ENCODE measurements at places on chromosomes 2 and 18.

DNA sequence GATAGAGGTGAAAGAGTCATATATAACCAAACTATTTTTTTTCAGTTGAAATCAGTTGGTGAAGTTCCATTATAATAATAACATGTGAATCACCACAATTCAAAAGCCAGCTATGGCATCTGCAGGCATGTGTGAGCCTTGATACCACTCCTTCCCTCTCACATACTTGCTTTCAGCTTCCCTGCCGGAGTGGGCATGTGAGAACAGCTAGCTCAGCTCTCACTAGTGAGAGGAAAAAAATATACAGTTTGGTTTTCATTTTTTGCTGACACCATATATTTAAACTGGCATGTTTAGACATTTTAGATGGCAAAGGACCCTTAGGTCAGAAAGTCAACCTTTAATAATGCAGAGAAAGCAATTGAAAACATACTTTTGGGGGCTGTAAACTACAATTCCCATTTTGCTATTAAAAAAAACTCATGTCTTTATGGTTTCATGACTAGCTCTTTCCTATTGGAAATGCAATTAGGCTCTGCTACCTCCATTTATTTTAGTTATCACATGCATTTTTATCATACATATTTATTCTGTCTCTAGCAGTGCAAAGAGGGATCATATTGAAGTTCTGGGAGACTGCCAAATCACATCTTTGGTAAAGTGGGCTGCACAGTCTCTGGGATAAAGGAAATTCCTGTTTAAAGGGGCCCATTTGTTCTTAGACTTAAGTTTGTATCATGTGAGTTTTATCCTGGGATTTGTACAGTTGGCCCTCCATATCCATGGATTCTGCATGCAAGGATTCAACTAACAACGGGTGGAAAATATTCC, 33.2 kb upstream of the SLC40A1 start:
- no peak for DNase-seq

DNA sequence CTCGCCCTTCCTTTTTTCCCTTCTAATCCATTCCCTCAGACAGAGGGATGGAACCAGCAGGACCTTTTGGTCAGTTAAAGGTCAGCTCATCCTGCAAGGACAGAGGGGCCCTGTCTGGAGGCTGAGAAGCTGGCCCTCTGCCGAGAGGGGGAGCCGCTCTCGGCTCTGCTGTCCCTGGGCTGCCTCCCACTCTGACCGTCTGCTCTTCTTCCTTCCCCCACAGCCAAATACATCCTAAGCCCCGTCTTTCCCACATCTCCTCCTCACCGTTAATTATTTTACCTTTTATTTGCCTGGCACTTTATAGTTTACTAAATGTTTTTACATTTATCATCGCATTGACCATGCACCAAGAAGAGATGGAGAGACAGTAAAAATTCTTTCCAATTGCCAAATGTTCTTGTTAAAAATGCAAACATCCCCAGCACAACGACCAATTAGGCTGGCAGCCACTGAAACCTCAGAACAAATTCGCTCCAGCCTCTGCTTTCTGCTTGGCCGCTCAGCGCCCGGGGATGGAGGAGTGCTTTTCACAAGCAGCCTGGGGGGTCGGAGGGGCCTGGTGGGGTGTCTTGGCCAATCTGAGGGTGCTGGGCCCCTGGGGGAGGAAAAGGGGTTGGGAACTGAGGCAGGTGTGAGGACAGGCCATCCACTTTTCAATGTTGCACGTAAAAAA, 123.7 kb downstream of the TNS1 start:
- no peak for DNase-seq

DNA sequence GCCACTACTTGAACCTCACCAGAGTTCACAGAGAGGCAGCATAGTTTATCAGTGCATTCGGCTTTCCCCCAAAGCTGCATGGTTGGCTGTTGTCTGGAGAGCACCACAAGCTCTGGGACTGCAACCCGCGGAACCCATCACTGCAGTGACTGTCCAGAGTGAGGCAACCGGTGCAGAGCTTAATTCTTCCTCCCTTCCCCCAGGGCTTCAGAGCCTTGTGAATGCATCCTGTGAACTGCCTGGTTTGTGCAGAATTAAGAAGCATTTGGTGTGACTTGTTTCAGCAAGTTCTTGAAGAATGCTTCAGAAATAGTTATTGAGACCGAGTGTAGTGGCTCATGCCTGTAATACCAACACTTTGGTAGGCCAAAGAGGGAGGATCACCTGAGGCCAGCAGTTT, 99.2 kb upstream of the FOSL2 start:
- no peak for DNase-seq

GRCh38 chr2:148201075-148202004, 180.4 kb downstream of the MBD5 start:
- DNase-seq: peak; percentile 37

DNA sequence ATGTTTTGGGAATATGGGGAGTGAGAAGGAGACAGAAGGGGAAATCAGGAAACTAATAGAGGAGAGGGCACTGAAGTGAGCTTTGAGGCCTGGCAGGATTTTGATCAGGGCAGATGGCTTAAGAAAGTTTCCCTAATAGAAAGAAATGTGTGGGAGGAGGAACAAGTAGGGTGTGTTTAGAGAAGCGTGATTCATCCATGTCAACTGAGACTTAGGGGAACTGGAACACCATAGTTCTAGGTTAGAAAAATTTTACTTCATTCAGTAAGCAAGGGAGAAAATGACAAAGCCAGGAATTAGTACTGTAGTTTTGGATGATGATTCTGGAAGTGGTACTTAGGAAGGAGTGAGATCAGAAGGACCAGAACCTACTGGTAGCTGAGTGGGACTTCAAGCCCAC, 296.0 kb downstream of the PLCL1 start:
- no peak for DNase-seq

DNA sequence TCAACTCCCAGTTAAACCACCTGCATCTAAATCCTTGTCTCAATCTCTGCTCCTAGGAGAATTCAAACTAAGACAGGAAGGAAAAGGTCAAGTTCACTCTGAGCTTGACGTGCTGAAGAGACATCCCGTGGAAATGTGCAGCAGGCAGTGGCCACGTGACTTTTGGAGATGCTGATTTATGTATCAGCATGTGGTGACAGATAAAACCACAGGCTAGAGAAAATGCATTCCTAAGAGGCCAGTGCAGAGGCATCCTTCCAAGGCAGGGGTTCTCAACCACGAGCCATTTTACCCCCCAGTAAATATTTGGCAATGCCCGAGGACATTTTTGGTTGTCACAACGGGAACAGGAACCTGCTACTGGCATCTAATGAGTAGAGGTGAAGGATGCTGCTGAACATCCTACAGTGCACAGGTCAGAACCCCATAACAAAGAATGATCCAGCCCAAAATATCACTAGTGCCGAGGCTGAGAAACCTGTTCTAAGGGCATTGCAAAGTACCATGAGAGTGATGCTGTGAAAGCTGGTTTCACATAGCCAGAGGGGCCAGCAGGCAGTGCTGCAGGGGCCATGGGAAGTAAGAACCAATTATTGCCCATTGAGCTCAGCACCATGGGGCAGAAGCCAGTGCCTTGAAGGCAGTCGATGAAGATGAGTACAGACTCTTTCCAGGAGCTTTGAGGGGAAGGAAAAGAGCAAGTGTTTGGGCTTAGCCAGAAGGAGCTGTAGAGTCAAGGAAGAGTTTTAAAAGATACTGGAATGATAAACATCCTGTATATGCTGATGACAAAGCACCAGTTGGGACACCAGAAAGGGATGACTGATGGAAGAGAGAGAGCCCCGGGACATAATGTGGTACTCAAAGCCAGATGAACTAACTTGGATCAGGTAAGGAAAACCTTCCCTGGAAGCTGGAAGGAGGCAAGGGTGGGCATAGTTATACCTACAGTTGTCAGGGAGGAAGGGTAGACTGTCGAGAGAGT, 174.6 kb downstream of the HAUS1 start:
- no peak for DNase-seq

- DNase-seq: no peak
These were observed 159.7 kb upstream of the FBXO11 start for GRCh38 chr2:48066000-48066399.

DNA sequence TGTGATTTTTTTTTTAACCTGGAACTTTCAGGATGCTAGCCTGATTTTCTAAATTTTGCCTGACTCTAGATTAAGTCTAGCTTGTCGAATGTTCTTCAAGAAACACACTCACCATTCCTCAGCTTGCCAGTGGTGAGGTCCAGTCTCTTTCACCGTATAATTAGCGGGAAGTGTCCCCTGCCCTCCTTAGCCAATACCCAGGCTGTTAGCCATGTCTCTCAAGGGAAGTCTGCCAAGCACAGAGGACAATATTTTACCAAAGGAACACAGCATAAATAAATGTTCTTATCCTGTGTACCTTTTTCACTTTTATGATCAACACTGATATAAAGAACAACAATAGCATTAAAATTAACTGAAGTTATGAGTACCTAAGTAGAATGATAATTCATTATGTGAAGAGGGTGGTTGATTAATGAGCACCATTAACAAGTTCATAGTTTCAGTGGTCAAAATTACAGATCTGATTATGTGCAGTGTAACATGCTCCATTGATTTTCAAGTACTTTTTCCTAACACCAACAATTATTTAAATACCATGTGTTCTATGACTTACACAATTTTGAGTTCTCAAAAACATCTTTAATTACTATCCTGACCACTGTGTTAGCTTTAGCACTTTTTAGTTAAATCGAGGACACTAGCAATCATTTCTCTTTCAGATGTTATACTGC, 445.8 kb upstream of the RAB12 start:
- no peak for DNase-seq

- DNase-seq: no peak
These were observed 679.6 kb upstream of the CHAC2 start for GRCh38 chr2:53087874-53088461.

GRCh38 chr2:209565896-209566582, 142.2 kb downstream of the MAP2 start:
- no peak for DNase-seq

DNA sequence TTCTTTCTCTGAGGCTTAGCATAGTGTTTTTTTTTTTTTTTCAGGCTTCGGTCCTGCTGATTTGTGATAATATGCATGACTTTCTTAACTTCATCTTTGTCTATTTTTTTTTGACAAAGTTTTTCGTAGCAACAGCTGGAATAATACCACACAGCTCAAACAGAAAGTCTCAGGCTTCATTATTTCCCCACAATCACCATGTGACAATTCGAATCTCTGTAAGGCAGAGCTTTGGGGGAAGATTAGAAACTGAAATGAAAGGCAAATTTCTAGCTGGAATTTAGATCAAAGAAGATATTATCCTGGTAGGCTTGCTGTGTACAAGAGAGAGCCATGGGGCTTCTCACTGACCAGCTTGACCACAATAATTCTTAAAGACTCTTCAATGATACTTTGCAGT, 12.2 kb upstream of the CD28 start:
- DNase-seq: no peak

DNA sequence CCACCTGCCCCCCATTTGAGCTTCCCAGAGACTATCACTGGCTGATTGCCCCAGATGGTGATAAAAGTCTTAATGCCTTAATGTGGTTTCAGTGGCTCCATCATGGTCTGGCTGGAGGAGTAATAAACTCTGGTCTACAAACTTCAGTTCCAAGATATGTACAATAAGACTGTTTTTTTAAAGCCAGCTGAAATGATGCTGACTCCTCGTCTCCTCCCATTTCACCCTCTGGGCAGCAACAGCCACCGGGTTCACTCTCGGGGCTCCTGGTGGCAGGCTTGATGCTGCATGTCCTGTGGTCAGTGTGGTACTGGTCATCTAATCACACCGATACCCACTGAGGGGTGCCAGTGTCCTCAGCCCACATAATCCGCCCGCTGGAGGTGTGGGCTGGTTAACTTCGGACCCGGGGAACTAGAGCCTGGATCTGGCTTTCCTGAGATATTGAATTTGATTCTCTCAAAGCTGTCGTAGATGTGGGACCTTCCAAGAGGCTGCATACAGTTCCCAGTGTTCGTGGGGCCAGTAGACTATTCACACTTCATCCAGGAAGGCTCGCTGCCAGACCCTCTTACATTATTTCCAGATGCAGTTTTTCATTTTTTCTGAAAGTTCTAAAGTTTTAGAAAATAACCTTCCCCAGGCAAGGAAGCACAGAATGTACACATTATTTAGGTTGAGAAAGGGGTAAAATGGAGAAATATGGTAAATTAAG, 95.3 kb downstream of the GALR1 start:
- no peak for DNase-seq

GRCh38 chr2:190840569-190841172, 40.0 kb upstream of the GLS start:
- no peak for DNase-seq

GRCh38 chr2:196887431-196887830, 39.1 kb downstream of the PGAP1 start:
- no peak for DNase-seq

DNA sequence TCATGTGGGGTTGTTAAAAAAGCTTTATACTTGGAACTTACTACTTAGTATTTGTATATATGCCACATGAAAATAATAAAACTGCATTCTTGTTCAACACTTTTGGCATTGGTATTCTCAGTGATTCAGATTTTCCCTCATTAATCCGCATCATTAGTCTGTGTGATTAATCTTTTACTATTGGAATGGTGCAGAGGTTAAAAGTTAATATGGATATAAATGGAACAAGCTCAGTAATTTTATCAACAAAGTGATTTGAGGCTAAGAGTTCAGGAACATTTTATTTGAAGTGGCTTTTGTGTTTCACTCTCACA, 45.4 kb upstream of the REG3G start:
- no peak for DNase-seq

GRCh38 chr2:127698553-127699355, 2.5 kb upstream of the SFT2D3 start:
- DNase-seq: no peak

DNA sequence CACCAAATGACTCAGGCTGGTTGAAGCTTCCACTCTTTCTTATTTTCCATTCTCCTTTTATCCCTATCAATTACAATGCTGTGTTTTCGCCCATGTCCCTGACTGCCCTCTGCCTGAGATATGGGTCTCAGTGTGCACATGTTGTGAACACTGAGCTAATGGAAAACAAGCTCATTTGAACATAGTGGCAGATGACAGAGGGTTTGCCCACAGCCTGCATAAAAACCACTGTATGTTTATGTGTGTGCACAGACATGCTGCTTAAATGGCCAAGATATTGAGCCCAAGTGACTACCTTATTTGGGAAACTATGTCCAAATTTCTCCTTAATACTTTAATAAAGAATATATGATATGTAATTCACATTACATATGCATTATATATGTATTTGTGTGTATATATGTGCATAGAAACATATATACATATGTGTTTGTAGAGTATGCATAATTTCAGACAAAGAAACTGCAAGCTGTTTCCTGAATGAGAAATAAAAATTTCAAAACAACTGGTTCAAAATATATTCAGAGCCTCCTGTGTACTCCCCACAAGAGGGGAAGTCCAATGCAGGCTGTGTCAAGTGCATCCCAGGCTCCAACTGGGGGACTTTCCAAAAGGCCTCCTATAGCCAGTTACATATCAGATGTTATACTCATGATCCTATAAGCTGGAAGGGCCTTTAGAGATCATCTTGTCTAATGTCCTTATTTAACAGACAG, 92.7 kb upstream of the CD302 start:
- DNase-seq: no peak

GRCh38 chr18:24502667-24503523, 42.5 kb downstream of the HRH4 start:
- DNase-seq: no peak

All from CD4-positive, alpha-beta T cell treated with Interleukin-6 for 4 hours (primary cell).